ENCODE measurements at places on chromosomes 6 and 20.

- no peak for DNase-seq
Observed at GRCh38 chr20:49631061-49631716, 63.3 kb upstream of the PTGIS start.

DNA sequence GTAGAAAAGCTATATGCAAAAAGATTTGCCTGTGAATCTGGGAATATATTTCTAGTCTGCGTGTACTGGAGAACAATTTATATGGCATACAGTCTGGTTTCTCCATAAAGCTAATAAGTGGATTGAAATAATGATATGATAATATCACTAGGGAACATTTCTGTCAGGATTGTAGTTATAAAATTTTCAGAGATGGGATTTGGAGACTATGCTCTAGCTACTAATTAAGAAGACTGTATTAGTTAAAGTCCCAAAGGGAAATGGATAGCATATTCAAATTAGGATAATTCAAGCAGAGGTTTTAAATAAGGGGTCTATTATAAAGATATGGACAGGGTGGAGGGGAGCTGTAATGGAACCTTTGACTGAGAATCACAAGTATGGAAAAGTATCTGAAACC lies 7.2 kb upstream of the STX11 start:
- DNase-seq: no peak

DNA sequence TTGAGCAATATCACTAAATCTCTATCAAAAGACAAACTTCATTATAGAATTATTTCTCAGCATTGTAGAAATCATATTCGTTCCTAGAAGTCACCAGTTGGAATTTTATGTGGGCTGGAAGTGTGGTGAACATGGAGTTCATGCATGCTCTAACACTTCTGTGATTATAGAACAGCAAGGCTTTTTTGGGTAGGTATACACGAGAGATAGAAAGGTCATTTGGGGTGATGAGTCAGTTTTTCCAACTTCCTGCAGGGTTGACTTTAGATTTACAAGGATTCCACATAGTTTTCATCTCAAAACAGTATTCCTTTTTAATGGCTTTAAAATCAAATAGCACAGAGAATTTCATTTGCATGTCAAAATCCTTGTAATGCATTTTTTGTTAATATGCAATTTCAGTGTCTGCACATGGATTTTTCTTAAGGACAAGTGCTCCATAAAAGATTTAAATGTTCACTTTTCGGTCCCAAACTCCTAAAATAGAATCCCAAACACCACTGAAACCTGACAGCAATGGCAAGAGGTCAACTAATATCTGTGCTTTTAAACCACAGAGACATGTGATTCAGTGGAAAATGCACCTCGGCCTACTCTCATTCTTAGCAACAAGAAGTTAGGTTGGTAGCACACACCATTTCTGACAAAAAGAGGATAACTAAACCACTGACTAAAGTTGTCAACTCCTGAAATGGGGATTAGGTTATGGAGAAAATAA lies 211.0 kb downstream of the MOXD1 start:
- no peak for DNase-seq

DNA sequence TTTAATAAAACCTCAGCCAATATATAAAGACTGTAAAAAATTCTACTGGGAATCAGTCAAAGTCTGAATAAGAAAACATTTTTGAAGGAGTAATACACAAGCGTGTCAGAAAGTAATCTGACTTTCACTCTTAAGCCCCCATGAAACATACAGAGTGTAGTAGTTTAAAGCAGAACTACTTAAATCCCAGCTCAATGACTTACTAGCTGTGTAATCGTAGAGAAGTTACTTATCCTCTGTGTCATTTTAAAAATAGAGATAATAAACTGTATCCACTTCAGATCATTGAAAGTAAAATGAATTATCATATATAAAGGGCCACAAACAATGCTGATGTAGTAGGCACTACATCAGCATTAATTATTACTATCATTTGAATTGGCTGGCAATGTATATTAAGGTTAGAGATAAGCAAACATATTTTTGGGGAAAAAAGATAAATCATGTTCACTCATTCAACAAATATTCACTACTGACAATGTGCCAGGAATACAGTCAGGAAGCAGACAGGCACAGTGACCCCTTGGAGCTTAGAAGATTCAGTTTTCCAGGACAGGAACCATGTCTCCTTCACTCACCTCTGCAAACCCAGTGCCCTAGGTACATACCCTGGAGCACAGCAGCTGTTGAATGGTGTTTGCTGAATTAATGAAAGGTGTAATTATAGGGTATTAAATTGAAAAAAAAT lies 14.4 kb downstream of the REPS1 start:
- no peak for DNase-seq

GRCh38 chr20:1278993-1279392 lies 12.9 kb downstream of the SNPH start:
- no peak for DNase-seq

DNA sequence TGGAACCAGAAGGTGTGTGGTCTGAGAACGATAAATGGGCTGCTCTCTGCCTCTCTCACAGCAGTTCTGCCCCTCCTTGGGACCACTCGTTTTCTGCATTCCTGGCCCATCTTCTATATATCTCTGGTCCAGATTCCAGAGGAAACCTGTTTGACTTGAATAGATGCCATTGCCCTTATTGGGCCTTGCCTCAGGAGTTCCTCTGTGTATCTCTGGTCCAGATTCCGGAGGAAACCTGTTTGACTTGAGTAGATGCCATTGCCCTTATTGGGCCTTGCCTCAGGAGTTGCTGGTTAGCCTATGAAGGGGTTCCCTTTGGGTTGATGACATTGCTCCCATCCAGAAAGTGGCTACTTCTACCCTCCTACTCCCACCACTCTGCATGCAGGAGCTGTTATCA lies 189.4 kb downstream of the SLC16A10 start:
- no peak for DNase-seq

- no peak for DNase-seq
Observed at GRCh38 chr6:12298017-12298978, 8.1 kb downstream of the EDN1 start.

DNA sequence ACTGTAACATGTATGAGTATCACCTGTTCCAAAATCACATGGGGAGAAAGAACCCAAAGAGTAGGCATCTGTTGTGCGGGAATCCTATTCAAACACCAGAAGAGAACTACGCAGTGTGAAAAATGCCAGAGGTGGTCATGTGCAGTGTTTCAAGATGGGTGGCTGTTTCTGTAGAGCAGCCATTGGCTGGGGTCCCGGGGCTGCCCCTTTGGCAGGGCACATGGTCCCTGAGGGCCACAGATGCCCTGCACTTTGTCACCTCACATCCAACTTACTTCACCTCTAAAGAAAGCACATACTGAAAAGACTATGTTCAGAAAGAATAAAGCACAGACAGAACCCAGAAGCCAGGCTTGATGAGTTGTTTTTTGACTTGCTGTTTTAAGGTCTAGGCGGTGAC lies 12.3 kb downstream of the MTCH1 start:
- DNase-seq: no peak

DNA sequence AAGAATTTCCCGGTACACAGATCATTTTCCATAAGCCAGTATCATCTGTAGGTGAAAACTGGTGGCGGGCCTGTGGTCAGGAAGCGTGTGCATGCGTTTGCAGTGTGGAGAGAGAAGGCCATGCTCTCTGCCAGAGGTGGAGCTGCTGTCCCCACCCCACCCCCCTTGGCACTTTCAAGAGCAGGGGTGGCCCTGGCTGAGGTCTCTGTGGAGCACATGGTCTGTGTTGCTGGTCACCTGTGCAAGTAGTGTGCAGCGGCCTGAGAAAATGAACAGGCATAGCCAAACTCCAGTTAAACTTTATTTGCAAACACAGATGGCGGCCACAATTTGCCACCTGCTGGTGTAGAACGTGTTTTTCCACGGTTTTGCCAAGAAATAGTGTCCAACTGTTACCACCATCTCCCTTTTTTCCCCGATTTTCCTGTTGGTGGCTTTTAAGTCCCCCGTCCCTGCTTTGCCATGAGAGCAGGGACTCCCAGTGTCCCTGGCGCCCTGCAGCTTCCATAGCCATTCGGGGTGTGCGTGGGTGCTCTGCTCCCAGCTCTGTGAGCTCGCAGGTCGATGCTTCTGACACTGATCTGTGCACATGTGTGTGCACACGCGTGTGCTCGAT lies 2.5 kb downstream of the ADRM1 start:
- no peak for DNase-seq

DNA sequence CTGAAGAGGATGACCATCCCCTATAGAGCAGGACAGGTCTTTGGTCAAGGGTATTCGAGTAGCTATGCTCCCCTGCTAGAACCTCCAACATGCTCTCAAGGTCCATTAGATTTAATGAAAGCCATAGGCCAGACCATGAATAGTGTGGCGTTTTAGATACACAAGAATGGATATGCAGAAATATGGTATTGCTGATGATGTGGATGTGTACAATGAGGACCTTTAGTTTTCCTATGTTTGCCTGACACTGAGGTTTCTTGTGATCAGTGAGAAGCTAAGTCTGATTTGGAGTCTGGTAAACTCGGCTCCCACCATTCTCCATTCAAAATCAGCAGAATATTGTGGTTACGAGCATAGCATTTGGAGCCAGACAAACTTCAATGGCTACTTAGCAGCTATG lies 125.6 kb downstream of the TSHZ2 start:
- DNase-seq: no peak
